ENCODE measurements at places on chromosomes 3 and 15.

- no peak for DNase-seq
These were observed 121.1 kb upstream of the NANOGP8 start for GRCh38 chr15:35206060-35206675.

DNA sequence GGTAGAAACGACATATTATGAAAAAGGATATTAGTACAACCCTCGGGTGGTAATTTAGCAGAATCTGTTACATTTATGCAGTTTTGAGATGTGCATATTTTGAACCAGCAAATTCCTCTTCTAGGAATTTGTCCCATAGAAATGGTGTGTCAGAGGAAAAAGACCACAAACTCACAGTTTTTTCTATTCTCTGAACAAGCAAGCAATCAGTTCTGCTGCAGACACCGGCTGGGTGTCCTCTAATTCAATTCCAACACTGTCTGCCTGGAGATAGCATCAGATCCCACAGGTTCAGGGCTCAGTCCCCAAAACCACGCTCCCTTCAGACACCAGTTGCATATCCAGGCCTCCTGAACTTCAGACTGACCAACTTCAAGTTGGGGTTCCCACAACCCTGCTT, 36.4 kb downstream of the APH1B start:
- DNase-seq = no peak

GRCh38 chr3:141225939-141226338, 5.7 kb upstream of the PXYLP1 start:
- no peak for DNase-seq

DNA sequence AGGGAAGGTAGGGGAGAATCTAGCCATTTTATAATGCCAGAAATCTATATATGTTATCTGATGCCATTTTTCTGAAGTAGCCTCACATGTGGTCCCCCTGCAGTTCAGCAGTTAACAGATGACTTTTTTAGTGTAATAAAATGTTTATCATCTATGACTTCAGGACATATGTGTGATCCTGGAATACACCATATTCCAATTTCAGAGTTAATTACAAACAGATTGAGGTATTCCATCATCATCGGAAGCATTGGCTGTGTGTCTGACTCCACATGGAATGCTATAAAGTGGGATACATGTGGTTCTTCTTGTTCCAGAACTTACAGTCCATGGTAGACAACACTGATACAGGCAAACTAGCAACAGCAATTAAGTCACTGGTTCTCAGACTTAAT, 45.9 kb upstream of the LIMD1 start:
- no peak for DNase-seq

DNA sequence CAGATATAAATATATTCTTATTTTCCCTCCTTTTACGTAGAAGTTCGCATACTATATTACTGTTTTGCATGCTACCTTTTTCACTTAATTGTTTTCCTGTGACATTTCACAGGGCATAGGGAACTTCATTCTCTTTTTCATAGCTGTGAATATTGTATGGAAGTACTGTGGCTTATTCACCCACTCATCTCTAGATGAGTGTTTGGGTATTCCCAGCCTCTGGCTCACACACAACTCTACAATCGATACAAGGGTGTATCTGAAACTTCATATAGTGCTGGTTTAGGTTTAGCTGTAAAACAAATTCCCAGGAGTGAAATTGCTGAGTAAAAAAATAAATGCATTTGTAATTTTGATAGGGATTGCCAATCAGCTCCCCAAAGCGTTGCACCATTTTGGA, 55.3 kb upstream of the MAGI1 start:
- DNase-seq = no peak

DNA sequence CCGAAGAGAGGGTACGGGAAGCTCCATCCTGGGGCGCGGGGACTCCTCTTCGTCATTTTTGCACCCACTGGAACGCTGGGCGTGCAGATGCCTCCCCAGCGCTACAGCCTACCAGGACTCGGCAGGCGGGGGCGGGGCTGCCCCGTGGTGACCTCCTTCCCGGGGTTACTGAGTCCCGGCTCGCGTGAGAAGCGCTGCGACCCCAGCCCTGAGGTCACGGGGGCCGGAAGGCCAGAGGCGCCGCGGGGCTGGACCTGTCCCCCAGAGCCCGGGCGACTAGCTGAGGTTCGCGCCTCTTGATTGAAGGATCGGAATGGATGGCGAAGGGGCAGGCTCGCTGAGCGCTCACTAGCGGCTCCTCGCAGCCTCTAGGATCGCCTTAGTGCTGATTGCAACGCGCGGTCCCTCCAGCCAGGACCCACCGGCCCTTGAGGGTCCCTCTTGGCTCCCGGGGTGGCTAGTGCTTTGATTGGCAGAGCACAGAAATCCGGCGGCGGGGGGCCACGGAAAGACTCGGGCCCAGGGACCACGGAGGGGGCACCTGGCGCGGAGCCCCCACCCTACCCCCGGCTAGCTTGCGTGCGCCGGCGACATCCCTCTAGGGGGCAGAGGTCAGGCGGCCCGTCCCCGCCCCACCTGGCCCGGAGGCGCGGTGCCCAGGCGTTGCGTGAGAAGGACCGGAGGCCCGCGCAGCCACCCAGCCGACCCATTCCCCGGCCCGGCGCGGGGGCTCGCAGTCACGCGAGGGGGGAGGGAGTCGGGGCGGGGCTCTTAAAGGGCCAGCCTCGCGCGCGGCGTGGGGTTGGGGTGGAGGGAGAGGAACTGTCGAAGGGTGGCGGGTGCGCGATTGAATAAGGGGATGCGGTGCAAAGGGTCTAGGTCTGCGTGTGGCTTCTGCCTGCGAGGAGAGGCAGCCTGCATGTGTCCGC, 781 bp upstream of the CYP1A1 start:
- DNase-seq = peak; percentile 48

Data from SW 1271 (cell line).